ENCODE measurements at places on chromosomes 3 and 15.

- no peak for DNase-seq
These were observed 43.1 kb downstream of the BHLHE40 start for GRCh38 chr3:5022187-5022965.

DNA sequence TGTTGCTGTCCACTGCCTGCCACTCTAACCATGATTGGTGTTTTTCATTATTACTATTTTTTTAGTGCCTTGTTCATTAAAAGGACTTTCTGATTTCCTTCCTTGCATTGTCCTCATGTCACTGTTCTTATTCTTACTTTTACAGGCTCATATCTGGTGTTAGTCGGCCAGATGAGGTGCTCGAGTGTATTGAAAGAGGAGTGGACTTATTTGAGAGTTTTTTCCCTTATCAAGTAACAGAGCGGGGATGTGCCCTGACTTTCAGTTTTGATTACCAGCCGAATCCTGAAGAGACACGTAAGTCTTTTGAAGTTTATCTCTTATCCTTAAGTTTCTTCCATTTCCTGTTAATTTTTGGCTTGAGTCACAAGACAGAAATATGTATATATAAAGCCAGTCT lies 23.2 kb downstream of the QTRT2 start:
- no peak for DNase-seq

DNA sequence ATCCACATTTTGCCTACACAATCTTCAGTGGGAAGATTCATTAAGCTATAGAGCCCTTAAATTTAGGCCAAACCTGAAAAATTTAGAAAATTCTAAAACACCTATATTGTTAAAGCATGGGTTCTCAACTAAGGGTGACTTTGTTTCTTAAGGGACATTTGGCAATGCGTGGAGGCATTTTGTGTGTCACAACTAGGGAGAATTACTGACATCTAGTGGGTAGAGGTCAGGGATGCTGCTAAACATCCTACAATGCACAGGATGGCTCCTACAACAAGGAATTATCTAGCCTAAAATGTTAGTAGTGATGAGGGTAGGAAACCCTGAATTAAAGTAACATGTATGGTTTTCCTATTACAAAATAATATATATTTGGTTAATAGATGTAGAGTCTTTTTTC lies 55.8 kb downstream of the TBC1D5 start:
- no peak for DNase-seq

- no peak for DNase-seq
These were observed 21.1 kb upstream of the KLHL6 start for GRCh38 chr3:183576487-183577107.

- no peak for DNase-seq
These were observed 429.8 kb upstream of the PDZRN3 start for GRCh38 chr3:74054566-74054965.
